ENCODE measurements at places on chromosomes 3 and 15.

- no peak for DNase-seq
Observed at GRCh38 chr3:190076136-190076535, 44.6 kb downstream of the P3H2 start.

- no peak for DNase-seq
Observed at GRCh38 chr15:101561584-101561906, 72.0 kb upstream of the PCSK6 start.

DNA sequence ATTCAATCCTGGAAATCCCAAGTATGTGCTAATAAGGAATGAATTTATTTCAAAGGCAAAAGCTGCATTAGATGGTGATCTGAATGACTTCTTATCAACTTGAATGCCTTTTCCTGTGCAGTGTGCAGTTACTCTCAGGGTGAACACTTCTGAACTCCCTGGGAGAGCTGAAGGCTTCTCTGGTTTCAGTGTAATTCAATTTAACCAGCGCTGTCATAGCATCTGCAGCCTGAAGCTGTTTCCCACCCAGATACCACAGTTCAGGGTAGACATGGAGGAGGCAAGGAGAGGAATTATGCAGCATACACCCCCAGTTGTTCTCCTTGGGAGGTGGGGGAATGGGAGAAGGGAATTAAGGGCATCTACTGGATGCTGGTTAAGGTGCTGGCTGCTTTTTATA, 49.1 kb upstream of the PRR23C start:
- DNase-seq = no peak

GRCh38 chr15:101121511-101122090, 130.2 kb downstream of the CHSY1 start:
- no peak for DNase-seq

- DNase-seq = no peak
Observed at GRCh38 chr15:64645995-64646394, 129.4 kb downstream of the RBPMS2 start.
